Activated CD8-positive, alpha-beta memory T cell treated with anti-CD3 and anti-CD28 coated beads for 4 hours (primary cell): ENCODE measurements at places on chromosomes 4 and X.

GRCh38 chr4:73311428-73311827, 52.8 kb upstream of the ANKRD17 start:
- no peak for DNase-seq

- DNase-seq = no peak
Observed at GRCh38 chr4:106277140-106277675, 38.8 kb downstream of the TBCK start.

DNA sequence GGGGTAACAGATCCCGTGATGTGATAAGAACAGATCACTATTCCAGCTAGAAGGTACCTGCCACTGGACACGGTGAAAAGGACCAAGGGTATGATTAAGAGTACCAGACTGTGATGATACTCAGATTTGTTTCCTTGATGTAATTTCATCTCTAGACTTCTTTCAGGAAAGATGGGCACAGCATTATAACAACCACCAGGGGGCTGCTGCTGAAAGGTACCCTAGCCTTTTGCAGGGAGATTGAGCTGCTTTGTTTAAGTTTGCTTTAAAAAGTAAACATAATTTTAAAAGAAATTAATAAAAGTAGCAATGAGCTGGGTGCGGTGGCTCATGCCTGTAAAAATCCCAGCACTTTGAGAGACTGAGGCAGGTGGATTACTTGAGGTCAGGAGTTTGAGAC, 145.4 kb downstream of the EMCN start:
- DNase-seq = no peak

DNA sequence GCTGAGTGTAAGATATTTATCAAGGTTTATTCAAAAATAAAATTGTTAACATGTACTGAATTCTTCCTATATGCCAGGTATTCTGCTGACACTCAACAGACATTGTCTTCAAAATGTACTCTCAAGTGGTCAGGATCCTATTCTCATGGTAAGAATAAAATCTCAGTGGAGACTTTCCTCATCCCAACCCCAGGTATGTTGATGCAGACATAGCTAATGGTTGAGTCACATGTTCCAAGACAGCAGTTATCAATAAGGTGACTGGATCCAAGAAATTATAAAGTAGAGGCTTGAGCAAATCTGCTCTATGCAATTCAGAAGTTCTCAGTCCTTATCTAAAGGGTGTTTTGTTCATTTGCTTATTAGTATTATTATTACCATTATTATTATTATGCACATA, 115.2 kb upstream of the GABRA2 start:
- DNase-seq = no peak

DNA sequence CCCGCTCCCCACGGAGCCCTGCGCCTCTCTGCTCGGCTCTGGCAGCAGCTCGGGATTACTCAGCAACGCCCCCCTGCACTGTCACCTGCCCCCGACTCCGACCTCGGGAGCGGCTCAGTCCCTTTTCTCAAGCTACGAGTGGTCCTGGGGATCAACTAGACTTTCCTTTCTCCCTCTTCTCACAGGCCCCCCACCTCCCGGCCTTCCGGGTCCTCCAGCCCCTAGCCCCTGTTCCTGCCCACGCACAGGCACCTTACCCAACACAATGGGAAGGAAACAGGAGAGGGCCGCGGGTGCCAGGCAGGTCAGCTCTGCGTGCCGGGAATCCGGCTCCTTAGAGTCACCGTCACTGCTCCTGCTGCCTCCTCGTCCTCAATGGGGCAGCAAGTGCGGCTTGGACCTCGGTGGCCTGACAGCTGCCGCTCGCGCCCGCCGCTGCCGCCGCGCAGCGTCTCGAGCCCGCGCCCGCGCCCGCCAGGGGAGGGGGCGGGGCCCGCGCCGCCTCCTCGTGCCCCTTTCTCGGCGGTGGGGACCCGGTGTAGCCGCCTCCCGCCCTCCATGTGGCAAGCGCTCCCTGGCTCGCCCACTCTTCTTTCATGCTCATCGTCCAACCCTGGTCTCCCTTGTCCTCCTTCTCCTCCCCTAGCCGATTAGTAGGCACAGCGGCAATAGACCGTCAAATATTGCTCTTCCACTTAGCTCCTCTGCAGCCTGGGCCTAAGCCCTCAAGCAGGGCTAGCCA, at the start of gene RAB9B:
RAB9B (minus strand) TSS at position 455 of the 742 bp plus-strand sequence. CDS start 6,473 bp downstream, outside the sequence.
- DNase-seq = peak; percentile 26

- DNase-seq = no peak
Observed at GRCh38 chrX:40005292-40006011, 92.3 kb downstream of the BCOR start.

GRCh38 chrX:64205441-64205734, at the start of gene AMER1:
Gene AMER1 (minus strand): TSS chrX:64205708. CDS start chrX:64193286, 12,422 bp downstream.
- DNase-seq = no peak

DNA sequence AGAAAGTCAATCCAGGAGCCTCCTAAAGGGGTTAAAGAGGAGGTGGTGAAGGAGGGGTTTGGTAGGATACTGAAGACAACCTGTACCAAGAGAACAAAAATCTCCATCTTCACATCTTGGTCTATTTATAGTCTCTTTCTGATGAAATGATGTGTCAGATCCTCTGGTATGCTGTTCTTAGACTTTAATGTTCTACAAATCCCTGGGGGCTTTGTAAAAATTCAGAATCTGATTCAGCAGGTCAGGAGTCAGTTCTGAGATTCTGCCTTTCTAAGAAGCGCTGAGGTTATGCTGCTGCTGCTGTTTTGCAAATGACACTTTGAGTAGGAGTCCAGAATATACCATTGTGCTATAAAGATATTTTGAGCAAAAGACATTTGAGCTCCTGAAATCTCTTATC, 172.9 kb upstream of the GLRA2 start:
- DNase-seq = no peak

GRCh38 chr4:139152249-139152648, 24.8 kb downstream of the ELF2 start:
- no peak for DNase-seq
